ENCODE measurements at places on chromosomes 6 and 20. TPM values are rescaled to one million over a fixed set of nuclear protein-coding genes. Genes with fewer than 3 reads are reported as not detected.

The KHDRBS2 gene
- total RNA-seq = 5.2 TPM

The NFKBIL1 gene
- 26.4 TPM for total RNA-seq

The SLPI gene
- 2.8 TPM for total RNA-seq

The CD40 gene
- 3.0 TPM for total RNA-seq

The ZNF391 gene
- total RNA-seq = 6.2 TPM

The NNAT gene
- 39.2 TPM for total RNA-seq

The CEP162 gene
- 8.8 TPM for total RNA-seq

The XKR7 gene
- total RNA-seq = 0.23 TPM

The MAFB gene
- total RNA-seq = 47.9 TPM

The PNISR gene
- total RNA-seq = 175 TPM

The PRR18 gene
- total RNA-seq = 0.18 TPM

The MACROD2 gene
- 19.9 TPM for total RNA-seq

The ESF1 gene
- 6.4 TPM for total RNA-seq

The E2F3 gene
- total RNA-seq = 7.7 TPM

The RSPH9 gene
- total RNA-seq = 1.2 TPM

The ATP9A gene
- 59.3 TPM for total RNA-seq

The KHDC1L gene
- total RNA-seq = not detected

The ADGRF4 gene
- 0.18 TPM for total RNA-seq

The GNRH2 gene
- total RNA-seq = not detected

The SRSF12 gene
- total RNA-seq = 7.6 TPM

The PSORS1C1 gene
- total RNA-seq = 0.06 TPM

The KCNQ2 gene
- total RNA-seq = 5.2 TPM

The RRAGD gene
- total RNA-seq = 57.9 TPM

The CAGE1 gene
- total RNA-seq = not detected

The TRIM15 gene
- 0.47 TPM for total RNA-seq

The MUCL3 gene
- not detected for total RNA-seq

The TNNC2 gene
- 555 TPM for total RNA-seq

The CAP2 gene
- total RNA-seq = 11.9 TPM

The MAP7 gene
- 15.8 TPM for total RNA-seq

The THBS2 gene
- 61.5 TPM for total RNA-seq

The BCAS1 gene
- 3.3 TPM for total RNA-seq

The TFAP2D gene
- total RNA-seq = not detected

The ZBTB46 gene
- total RNA-seq = 26.4 TPM

The OPN5 gene
- 0.64 TPM for total RNA-seq

The CPXM1 gene
- total RNA-seq = 146 TPM

The KCNK16 gene
- not detected for total RNA-seq

The GJA10 gene
- not detected for total RNA-seq

The ASIP gene
- total RNA-seq = not detected

The RFX6 gene
- total RNA-seq = not detected

The PCMT1 gene
- 58.4 TPM for total RNA-seq

The FNDC1 gene
- total RNA-seq = 16.2 TPM

The SOBP gene
- total RNA-seq = 20.4 TPM

The OR2B6 gene
- total RNA-seq = 0.23 TPM

The PM20D2 gene
- total RNA-seq = 35.8 TPM

The TTK gene
- 8.5 TPM for total RNA-seq

The TCF15 gene
- 2.0 TPM for total RNA-seq
